Stimulated activated CD4-positive, alpha-beta T cell treated with anti-CD3 and anti-CD28 coated beads, Interleukin-1b, Interleukin-23, amount 100 ng/mL, for 4 hours (primary cell): ENCODE measurements at places on chromosomes 12 and 14.

- DNase-seq = no peak
These were observed 103.3 kb upstream of the BTG1 start for GRCh38 chr12:92248977-92249376.

DNA sequence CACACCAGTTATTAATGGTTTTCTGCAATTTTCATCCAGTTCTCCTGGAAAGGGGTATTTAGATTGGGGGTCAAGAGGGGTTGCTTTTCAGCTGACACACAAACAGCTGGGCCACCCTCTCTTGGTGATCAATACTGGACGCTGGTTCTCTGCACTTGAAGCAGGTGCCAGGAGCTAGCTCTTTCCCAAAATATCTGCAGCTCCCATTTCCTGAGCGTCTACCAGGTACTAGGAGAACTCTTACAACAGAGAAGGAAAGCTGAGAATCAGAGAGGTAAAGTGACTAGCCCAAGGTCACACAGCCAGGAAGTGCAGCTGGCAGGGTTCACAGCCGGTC lies 1.2 kb downstream of the TESC start:
- no peak for DNase-seq

DNA sequence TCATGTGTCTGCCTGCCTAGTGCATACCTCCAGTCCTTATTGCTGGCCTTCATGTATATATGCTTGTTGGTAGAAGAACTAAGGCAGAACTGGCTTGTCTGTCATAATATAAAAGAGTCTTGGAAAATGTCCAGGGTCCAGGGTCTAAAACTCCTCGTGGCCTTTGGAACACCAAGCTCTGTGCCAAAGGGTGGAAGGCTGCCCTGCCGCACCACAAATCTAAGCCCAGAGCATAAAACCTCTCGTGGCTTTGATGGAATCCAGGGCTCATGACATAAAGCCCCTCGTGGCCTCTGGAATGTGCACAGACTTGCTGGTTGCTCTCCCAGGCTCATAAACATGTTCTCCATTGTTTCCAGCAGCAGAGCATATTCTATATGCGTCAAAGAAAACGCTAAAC lies 107.9 kb downstream of the BBS10 start:
- no peak for DNase-seq

- DNase-seq = no peak
These were observed 189.4 kb downstream of the TMTC2 start for GRCh38 chr12:82876075-82876474.

GRCh38 chr12:26548227-26548626 lies 284.8 kb downstream of the ITPR2 start:
- DNase-seq = no peak

GRCh38 chr14:73774241-73774570 lies 60.0 kb upstream of the PNMA1 start:
- DNase-seq = no peak

DNA sequence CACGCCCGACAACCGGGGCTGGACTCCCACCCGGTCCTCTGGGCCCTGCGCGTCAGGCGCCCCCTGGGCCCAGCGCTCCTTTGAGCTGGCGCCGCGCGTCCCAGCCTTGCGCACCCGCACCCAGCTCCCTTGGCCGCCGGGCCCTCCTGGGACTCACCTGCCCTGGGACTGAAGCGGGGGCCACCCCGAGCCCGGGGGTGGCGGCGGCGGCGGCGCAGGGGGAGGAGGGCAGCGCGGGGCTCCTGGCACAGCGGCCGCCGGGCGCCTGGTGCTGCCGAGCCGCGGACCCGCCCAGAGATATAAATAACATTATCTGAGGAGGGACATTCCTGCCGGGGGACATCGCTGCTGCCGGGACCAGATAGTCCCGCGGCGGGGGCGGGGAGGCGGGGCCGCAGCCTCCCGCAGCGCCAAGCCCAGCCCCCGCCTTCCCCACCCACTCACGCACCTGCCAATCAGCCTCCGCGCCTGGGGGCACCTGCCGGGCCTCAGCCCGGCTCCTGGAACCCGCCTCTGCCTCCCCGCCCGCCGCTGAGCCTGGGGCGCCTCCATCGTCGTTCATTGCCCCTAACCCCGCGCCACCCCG lies at the start of gene SPTB:
TSS of gene SPTB (minus strand) at position 273 of the 586 bp plus-strand sequence. CDS start 56,813 bp downstream, outside the sequence.
- DNase-seq = peak; percentile 69

- peak; percentile 89 for DNase-seq
These were observed at the start of gene ARF3 for GRCh38 chr12:48957141-48958048. TSS of gene ARF3 (minus strand) at chr12:48957487. CDS start at chr12:48941095, 16,392 bp downstream.

GRCh38 chr12:121008347-121009098 lies 7.8 kb downstream of the C12orf43 start:
- DNase-seq = no peak

DNA sequence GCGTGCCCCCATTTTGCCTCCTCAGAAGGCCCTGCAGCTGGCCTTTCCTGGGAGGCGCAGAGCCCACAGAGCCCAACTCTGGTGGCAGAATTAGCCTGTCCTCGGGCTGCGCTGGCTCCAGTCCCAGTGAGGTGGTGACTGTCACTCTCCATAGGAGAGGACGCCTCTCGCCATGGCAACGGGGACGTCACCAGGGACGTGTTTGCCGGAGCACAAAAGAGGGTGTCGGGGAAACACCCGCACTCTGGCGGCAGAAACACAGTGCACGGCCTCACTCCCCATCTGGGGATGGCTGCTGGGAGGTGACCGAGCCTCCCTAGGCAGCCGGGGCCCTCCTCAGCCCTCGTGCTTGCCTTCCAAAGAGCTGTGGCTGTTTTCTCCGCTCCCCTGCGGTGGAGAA lies 50.2 kb upstream of the NCOR2 start:
- DNase-seq = no peak

- DNase-seq = no peak
These were observed 17.6 kb upstream of the AMIGO2 start for GRCh38 chr12:47097276-47097896.

DNA sequence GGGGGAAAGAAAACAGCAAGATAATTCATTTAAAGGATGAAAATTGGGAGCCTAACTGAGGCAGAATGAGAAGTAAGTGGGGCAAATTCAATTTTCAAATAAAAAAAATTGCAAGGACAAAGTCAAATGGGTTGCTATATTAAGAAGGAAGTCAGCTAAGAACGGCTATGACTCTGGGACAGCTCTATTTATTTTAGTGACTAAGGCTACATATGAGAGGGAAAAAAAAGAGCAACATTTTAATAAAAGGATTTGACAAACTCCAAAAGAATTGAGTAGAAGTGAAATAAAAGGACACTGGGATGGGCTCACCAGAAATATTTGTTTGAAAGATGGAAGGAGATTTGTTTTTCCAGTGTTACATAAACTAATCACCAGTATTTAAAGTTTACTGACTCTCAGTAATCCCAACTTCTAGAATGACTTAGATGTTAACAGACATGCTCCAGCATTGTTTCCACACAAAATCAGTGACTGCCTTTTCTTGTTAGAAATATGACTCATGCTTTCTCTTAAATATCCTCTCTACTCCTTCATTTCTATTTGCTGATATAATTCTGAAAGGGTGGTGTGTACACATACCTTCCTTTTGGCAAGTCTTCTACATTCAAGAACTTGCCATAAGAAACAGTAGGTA lies 198.5 kb downstream of the SLC25A21 start:
- no peak for DNase-seq

DNA sequence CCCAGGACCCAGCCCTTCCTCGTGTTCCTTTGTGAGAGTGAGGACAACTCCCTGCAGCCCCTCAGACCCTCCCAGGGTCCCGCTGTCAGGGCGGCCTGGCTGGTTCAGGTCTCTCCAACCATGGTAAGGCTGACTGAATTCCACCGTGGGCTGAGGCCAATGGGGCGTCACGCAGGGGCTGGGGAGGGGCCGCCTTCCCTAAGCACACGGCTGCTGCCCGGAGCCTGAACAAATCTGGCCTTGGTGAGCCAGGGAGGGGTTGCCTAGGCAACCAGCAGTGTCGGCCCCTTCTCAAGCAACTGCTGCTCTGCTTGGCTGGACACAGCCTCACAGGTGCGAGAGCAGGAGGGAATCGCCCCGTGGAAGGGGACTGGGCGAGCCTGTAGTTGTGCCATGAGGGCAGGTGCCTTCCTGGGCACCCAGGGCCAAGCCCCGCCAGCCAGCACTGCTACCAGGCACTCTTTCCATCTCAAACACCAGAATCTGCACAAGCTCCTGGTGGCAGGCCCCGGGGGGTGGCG lies 37.0 kb upstream of the GALNT9 start:
- DNase-seq = no peak

DNA sequence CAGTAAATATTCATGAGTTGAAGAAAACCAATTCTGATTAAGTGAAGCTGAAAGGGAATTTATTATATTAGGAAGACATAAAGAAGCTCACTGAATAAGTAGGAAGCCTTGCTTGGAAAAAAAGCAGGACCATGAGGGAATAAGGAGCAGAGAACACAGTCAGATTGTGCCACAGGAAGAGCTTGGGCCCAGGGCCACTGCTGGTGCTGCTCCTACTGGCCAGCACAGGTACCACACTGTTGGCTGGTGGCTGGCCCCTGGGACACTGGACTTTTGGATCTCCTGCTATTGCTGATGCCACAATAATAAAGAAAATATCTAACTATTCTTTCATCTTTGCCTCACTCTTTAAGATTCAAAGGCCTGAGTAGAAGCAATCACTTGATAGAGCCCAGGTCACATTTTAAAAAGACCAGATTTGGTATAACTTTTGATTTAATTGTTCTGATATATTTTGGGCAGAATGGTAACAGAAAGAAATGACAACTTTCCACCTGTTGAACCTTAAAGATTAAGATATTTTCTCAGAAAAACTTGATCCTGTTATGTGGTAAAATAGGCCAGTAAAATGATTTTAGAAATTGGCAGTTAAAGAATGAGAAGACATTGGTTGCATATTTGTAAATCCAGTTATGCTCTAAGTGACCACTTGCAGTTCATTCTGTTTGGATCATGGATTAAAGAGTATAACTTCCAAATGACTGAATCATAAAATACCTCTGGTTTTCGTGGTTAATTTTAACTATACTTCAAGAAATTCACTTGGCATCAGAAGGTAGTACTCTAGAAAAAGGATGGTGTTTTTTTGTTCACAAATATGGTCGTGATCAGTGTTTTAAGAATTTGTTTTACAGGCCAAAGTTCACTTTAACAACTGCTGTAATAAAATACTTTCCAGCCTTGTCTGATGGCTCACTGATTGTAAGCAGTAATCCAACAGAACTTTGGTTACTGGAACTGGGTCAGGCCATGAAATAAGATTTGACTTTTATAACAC lies 68.3 kb downstream of the DERA start:
- no peak for DNase-seq

- DNase-seq = no peak
These were observed 193.0 kb downstream of the SYT1 start for GRCh38 chr12:79057540-79057939.

GRCh38 chr12:53334822-53335221 lies 1.3 kb downstream of the SP7 start:
- no peak for DNase-seq

DNA sequence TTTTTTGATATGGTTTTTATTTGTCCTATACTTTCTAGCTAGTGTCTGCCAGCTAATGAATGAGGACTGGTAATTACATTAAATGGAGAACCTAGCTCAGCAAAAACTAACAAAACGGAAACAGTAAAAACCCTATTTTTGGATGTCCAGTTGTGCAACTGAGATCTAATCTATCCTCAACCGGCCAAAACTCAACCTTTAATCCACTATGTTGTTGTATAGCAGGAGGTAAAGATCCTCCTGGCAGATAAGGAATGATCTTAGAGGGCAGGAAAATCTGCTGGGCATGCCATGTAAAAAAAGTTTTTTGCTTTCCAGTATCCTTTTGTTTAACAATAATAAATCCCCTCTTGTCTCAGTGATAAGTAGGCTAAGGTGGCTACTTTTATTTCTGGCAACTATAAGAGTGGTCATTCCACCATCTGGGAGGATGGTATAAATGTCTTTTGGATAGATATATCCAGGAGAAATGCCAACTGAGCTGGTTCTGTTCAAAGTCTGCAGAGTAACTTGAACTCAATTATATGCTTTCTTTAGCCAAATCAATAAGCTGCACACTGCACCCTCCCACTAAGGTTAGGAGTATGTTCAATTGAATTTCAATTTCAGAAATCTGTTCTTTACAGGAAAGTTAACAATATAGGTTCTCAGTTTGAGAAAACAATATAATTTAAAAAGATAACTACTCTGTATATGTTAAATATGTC lies 40.1 kb downstream of the WASHC3 start:
- DNase-seq = no peak

GRCh38 chr14:102370305-102370809 lies 7.6 kb downstream of the TECPR2 start:
- DNase-seq = no peak

DNA sequence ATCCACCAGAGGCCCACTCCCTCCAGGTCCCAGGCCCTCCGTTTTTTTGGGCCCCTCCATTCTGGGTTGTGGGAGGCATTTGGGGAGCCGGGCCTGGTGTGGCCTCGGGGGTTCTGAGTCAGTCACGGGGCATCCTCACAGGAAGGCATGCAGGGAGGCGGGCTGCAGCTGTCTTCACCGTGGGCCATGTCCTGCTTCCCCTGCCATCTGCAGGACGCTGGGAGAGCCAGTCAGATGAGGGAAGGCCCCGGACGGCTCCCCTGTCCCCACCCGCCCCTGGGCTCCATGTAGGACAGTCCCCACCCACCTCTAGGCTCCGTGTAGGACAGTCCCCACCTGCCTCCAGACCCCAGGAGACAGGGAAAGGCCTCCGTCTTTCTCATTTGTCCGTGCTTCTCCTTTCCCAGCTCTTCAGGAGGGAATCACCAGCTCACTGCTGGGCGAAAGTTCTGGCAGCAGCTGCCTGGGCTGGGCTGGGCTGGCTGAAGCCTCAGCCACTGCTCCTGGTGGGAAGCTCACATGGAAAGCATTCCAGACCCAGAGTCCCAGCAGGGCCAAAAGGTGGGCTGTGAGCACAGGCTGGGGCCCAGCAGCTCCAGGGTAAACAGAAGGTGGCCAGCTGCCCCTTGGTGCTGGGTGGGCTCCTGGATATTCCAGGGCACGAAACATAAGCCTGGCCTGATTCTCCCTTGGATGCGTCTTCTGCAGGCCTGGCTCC lies 217.8 kb downstream of the KIF26A start:
- DNase-seq = no peak

DNA sequence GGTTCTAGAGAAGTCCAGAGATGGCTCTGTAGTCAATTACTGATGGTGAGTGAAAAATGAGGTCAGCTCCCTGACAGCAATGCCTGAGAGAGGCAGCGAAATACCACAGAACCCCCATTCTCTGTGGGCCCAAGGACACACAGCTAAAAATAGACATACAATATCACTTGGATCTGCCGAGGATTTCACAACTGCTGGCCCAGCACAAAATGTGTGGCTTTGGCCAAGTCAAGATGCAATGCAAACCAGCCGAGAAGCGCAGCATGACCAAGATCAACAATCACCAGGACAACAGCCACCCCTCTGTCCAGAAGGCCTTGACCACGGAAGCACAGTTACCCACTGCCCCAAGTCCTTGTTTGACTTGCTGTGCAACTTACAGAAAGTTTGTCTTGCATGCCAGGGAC lies 52.2 kb downstream of the CKAP4 start:
- DNase-seq = no peak

- DNase-seq = peak; percentile 18
These were observed at the start of gene BCAT1 for GRCh38 chr12:24948757-24949722. TSS of gene BCAT1 (minus strand) at chr12:24949101. CDS start at chr12:24948932, 169 bp downstream.

GRCh38 chr14:59333668-59334067 lies 131.5 kb downstream of the GPR135 start:
- no peak for DNase-seq

GRCh38 chr14:91506226-91506625 lies 3.9 kb downstream of the PPP4R3A start:
- no peak for DNase-seq

- DNase-seq = peak; percentile 1
These were observed 86.5 kb downstream of the CAND1 start for GRCh38 chr12:67355428-67356379.
